ENCODE measurements at places on chromosomes 12 and 14.

- no peak for DNase-seq
These were observed 602 bp downstream of the APEX1 start for GRCh38 chr14:20455355-20456300.

- no peak for DNase-seq
These were observed 1.6 kb downstream of the ANKRD33 start for GRCh38 chr12:51889216-51890132.

GRCh38 chr12:82015623-82016347, 256.6 kb upstream of the PPFIA2 start:
- no peak for DNase-seq

- no peak for DNase-seq
These were observed 122.9 kb downstream of the PAX9 start for GRCh38 chr14:36784541-36784940.

DNA sequence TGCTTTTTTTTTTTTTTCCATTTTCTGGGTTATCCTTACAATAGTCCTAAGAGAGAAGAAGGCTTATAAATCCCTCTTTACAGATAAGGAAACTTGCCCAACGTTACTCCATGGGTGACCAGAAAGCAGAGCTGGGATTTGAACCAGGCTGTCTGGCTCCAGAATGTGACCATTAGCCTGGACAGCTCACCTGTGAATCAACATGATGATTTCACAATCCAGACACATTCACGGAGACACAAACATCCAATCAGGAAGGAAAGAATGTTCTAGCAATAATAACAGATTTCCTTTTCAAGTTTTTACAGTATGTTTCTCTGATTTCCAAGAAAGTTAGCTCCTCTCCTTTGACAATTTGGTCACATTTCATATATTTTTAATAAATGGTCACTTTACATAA, 118.3 kb downstream of the GALC start:
- no peak for DNase-seq

GRCh38 chr12:56286044-56286830, 13.9 kb downstream of the CS start:
- DNase-seq, result no peak

DNA sequence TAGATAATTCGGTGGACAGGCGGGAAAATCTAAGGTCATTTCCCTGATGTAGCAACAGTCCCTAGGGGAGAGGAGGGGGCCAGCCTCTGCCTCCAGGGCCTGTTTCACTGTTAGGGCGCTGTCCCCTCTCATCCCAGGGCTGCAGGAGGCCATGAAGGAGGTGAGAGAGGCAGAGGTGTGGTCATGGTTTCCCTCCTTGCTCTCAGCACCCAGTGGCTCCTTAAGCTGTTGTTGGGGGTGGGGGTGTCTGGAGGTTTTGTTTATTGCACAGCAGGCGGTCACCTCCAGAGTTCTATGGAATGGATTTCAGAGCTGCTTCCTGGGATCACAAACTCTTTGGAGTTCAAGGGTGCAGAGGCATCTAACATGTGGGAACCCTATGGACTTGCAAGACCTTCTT, 212.5 kb upstream of the RTL1 start:
- no peak for DNase-seq

DNA sequence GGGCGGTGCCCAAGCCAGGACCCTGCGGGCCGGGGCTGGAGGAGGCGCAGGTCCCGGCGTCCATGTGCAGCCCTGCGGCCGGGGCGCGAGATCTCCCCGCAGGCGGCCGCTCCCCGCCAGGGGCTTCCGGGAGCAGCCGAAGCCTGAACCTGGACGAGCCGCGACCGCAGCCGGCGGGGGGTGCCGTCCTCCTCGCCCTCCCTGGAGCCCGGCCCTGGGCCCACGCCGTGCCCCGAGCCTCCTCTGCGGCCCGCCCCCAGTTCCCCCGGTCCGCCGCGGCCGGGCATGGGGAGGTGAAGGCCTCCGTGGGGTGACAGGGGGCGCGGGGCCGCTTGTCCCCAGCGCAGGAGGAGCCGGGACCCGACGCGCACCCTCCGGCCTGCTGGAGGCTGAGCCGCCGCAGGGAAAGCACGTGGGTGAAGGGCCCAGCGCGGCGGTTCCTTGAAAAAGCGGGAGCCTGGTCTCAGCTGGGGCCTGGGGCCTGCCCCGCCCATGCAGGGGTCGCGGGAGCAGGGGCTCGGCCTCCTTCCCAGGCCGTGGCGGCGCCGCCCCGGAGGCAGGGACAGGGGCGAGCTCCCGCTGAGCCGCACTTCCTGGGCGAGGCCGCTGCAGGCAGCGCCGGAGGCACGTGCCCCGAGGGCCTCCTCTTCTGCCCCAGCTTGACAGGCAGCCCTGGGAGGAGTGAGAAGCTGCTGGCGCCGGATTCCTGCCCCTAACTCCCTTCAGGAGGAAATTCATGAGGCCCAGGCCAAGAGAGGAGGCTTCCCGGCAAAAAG, 55.6 kb upstream of the PPP2R5C start:
- peak; percentile 67 for DNase-seq

- DNase-seq, result no peak
These were observed 148.4 kb downstream of the RPAP3 start for GRCh38 chr12:47557386-47557785.

- DNase-seq, result no peak
These were observed 255.0 kb upstream of the NPAS3 start for GRCh38 chr14:32683679-32684078.

DNA sequence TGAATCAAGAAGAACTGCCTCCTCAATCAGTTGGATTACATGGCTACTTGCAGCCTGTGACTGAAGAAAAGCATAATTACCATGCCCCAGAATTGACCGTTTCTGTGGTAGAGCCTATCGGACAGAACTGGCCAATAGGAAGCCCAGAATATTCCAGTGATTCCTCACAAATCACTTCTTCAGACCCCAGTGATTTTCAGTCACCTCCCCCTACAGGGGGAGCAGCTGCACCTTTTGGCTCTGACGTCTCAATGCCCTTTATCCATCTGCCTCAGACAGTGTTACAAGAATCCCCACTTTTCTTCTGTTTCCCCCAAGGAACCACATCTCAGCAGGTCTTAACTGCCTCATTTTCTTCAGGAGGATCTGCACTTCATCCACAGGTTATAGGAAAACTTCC, 80.8 kb downstream of the RAD52 start:
- no peak for DNase-seq

DNA sequence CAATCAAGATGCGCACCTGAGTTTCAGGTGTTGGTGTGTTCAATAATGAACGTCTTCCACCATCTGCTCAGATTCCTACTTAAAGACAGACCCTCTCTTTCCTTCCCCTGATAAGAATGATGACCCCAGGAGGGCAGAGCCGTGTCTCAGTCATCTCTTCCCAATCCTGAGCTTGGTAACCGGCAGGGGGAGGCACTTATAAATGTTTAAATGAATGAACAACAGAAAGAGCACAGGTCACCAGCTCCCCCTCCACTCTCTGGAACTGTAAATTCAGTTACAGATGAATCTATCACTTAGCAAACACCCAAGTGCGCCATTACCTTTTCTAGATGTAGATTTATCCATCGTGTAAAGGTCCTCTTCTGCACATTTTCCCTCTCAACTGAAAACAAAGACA, 72.4 kb upstream of the DICER1 start:
- no peak for DNase-seq

GRCh38 chr12:85644508-85644907, 191.7 kb downstream of the RASSF9 start:
- no peak for DNase-seq

DNA sequence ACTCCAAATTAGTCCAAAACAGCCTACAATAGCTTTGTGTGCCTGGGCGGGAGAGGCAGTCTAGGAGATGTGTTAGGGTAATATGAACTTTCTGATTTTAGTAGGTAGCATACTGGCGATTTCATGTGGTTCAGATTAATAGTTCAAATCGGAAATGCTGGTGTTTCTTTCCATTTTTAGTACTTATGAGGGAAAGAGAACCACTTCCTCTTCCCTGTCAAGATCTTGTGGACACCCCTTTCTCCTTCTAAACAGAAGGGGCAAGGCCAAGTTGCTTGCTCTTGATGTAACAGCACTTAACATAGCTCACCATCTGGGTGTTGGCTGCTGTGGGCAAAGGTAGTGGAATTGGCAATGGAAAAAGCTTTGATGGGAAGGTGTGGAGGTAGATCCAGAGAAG, 32.2 kb upstream of the IGF1 start:
- DNase-seq, result no peak

- DNase-seq, result no peak
These were observed 185.8 kb upstream of the SOX5 start for GRCh38 chr12:24135158-24135850.

DNA sequence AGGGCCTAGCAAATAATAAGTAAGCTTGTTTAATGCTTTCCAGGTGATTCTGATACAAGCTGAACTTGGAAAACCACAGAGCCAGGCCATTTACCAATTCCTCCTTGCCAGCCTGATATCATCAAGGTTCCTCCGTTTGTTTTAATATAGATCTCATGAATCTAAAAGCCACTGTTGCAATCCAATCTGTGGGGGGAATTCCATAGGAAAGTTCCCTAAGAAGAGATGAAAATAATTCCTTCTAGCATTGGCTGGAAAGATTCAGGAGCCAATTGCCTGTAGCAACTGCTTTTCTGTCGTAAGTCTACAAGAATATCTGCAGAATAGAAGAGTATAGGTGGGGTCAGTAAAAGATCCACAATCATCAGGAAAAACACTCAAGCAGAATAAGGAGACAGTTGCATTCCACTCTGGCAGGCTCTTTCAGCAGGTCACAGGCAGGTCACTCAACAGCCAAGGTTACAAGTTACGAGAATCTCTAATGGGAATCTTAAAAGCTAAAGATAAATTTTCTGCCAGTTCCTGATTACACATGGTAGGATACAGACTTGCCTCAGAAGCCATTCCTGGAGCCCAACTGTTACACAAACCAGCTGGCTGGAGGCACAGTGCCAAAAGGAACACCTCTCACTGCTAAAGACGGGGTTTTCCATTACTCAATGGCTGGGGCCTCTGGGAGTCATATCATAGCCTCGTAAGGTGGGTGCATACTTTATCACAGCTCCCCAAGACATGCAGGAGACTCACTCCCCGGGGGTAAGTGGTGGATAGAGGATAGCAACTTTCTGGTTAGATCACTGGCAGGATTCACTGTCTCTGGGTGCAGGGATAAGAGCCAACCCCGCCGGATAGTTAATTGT, 43.6 kb downstream of the FGD6 start:
- DNase-seq, result no peak

- DNase-seq, result no peak
These were observed 9.7 kb downstream of the TOX4 start for GRCh38 chr14:21486640-21487087.

GRCh38 chr14:50002926-50003212, 110.0 kb downstream of the ARF6 start:
- DNase-seq, result no peak

DNA sequence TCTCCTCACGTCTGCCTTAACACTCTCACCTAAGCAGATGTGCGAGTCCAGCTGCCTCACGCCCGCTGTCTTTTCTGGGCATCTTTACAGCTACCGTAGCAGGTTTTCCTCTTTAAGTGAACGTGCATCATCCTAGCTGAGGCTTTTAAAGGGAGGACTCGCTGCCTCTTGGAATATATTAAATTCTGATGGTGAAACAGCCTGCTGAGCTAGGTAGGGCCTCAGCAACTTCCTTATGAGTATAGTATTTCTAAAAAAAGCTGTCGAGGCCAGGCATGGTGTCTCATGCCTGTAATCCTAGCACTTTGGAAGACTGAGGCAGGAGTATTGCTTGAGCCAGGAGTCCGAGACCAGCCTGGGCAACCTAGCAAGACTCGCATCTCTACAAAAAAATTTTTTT, 32.2 kb downstream of the TESC start:
- no peak for DNase-seq

DNA sequence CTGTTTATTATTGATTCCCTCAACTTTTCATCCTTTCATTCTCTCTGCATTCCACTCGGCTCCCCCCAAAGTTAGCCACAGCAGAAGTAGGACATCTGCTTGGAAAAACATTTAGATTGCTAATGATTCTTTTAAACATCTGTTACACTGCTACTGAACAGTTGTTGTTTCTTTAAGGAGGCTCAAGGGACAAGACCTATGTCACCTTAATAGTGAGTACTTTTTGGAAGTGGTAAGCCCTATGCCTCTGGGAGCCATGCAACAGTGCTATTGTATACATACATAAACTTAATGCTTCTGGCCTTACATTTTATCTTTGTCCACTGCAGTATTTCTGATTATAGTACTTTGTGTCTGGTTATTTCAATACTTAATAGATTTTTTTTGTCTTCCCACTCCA, 628.2 kb upstream of the FOXG1 start:
- no peak for DNase-seq

DNA sequence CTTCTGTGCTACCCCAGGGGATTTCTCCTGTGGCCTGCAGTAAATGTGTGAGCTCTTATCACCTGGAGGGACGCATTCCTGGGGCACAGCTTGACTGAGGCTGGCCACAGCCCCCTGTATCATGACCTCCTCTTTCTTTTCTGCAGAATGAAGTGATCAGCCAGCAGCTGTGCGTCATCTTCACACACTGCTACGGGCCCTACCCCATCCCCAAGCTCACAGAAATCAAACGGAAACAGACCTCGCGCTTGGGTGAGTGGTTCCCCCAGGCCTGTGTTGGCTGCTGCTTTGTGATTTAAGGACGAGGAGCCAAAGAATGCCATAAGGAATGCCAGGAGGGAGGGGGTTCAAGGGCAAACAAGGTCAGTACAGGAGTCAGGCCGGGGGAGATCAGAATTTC, 50.5 kb upstream of the PWP1 start:
- DNase-seq, result no peak

GRCh38 chr14:74614508-74615495, 2.8 kb upstream of the LTBP2 start:
- no peak for DNase-seq

- no peak for DNase-seq
These were observed 255.2 kb downstream of the EMP1 start for GRCh38 chr12:13451776-13452175.

GRCh38 chr12:47527816-47528215, 178.0 kb downstream of the RPAP3 start:
- DNase-seq, result no peak

DNA sequence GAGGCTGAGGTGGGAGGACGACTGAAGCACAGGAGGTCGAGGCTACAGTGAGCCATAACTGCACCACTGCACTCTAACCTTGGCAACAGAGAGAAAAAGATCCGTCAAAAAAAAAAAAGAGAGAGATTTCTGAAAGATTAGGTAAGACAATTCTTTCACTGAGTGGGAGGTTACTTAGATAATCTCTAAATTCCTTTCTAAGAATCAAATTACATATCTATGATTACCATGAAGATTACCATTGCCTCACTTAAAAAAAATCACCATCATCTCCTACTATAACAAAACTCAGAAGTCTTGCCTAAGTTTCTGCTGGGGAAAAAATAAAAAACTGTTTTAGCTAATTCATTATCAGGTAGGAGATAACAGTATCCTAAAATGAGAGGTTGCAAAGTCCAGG, 366.7 kb downstream of the DUSP6 start:
- DNase-seq, result no peak

DNA sequence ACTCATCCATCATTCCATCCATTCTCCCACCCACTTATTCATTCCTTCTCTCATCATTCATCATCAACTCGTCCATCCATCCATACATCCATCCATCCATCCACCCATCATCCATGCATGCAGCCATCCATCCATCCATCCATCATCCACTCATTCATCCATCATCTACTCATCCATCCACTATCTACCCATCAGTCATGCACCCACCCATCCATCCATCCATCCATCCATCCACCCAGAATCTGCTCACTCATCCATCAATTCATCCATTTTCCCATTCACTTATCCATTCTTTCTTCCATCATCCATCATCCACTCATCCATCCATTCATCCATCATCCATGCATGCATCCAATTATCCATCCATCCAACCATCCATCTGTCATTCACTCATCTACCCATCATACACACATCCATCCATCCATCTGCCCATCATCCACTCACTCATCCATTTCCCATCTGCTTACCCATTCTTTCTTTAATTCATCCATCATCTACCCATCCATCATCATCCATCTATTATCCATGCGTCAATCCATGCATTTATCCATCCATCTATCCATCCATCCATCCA, 107.1 kb upstream of the WSCD2 start:
- no peak for DNase-seq
